Stimulated activated CD4-positive, alpha-beta T cell treated with anti-CD3 and anti-CD28 coated beads, Interleukin-4, amount 100 ng/mL, for 1 hour (primary cell): ENCODE measurements at places on chromosomes 12 and 14.
A peak's percentile ranks its signal among the peaks of the same experiment; 100 is the strongest.

DNA sequence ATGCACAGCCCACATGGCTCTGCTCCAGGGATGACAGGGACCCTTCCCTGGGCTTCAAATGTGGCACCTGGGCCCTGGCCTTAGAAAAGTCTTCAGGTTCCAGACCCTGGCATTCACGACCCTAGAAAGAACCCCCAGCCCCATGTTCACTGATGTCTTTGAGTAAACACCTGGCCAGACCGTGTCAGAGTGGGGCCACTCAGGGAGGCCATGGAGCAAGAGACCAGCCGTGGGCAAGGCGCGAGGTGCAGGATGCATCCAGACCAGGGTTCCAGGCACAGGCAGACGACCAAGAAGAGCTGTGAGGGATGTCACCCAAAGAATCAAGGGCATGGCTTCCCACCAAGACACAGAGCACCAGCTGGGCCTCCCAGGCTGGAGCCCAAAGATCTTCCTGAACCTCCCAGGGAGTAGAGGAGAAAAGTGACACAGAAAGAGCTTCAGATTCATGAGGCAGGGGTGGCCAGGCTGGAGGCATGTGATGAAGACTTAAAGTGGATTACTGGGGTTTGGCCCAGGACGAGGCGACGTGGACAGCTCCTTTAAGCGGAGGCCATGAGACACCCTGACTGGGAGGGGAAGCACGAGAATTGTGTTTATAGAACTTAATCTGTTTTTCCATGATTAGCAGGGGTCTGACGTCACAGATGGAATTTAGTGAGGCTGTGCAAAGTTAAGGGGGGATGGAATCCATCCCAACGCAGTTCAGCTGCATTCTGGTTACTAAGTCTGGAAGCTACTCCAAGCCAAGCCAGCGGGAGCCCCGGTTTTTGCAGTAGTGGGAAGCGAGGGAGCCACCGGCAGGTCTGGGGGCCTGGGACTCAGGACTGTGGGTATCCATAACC, 61.6 kb downstream of the ARL6IP4 start:
- no peak for DNase-seq

- peak; percentile 37 for DNase-seq
These were observed 1.0 kb downstream of the IRF9 start for GRCh38 chr14:24162093-24162492.

DNA sequence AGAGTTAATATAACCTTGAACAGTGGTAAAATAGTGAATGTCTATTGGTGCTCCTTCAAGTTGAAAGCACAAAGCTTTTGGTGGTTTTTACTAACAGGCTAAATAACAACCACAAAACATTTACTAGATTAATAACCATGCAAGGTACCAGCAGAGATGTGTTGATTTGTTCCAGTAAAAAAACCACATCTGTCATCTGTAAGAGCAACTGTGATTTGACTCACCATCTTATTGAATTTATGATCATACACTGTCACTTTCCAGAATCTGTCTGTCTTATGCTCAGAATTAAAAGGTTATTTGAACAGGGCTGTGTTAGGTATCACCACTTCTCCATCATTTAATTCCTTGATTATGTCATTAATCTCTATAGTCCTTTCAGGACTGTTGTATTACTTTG, 107.0 kb upstream of the PTHLH start:
- no peak for DNase-seq

- no peak for DNase-seq
These were observed 3.7 kb upstream of the SELPLG start for GRCh38 chr12:108637222-108637971.

- no peak for DNase-seq
These were observed 225.4 kb upstream of the CAND1 start for GRCh38 chr12:67043771-67044170.

- no peak for DNase-seq
These were observed 353.9 kb downstream of the DUSP6 start for GRCh38 chr12:88998421-88998820.

GRCh38 chr12:59164226-59164625, 243.9 kb upstream of the LRIG3 start:
- no peak for DNase-seq

DNA sequence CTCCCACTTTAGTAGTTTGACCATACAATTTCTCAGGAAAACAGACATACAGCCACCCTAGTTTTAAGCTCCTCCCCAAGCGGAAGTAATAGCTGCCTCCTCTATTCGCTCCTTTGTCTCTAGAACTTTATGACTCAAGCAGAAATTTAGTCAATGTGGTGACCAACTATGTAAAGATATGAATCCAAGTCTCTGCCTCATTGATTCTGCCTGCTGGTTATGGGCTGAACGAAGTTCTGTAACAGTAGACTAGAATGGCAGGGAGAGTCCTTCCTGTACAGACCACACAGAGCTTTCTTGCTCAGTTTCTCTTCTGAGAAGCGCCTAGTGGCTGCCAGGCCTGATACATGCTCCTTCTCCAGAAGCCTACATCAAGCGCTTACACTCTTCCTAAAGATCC, 19.1 kb downstream of the KICS2 start:
- no peak for DNase-seq

GRCh38 chr12:67241482-67241881, 27.7 kb upstream of the CAND1 start:
- no peak for DNase-seq

DNA sequence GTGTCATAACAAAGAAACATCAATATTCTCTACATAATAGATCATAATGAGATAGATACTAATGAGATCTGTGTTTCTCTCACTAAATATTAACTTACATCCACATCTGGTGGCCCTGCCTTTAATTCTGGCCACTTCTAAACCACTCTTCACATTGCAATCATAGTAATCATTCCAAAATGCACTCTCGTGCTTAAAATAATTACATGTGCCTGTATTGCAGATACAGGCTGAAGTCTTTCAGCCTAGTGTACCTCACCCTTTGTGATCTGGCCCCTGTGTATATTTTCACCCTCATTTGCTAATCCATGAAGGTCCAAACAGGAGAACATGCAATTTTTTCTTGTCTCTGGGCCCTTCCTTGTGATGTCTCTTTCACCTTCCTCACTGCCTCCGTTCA, 108.0 kb downstream of the LIN7A start:
- no peak for DNase-seq

- DNase-seq, result no peak
These were observed 3.7 kb downstream of the WNT5B start for GRCh38 chr12:1632702-1633101.

- no peak for DNase-seq
These were observed 10.9 kb upstream of the MYH7 start for GRCh38 chr14:23446291-23446851.

DNA sequence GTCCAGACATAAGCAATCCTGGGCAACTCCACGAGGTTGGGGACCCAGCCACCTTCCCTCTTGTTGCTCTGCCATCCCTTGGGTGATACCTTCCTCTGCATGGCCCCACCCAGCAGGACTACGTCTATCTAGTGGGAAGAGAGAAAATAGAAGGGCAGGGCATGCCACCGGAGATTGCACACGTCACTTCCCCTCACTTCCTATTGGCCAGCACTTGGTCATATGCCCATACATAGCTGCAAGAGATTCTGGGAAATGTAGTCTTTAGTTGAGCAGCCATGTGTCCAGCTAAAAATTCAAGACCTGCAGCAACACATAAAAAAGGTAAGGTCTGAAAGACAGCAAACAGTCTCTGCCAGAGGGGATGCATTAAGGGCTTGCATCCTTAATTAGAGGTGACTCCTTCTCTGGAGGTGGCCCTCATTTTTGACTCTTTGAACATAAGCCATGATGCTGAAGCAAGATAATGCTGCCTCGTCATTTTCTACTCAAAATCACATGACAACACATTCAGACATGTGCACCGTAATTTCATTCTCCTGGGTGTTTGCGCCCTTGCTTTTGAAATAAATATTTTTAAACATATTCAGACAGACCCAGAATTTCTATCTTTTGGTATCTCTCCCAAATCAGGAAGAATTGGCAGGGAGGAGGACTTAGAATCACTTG, 91.8 kb upstream of the PWP1 start:
- DNase-seq, result no peak

DNA sequence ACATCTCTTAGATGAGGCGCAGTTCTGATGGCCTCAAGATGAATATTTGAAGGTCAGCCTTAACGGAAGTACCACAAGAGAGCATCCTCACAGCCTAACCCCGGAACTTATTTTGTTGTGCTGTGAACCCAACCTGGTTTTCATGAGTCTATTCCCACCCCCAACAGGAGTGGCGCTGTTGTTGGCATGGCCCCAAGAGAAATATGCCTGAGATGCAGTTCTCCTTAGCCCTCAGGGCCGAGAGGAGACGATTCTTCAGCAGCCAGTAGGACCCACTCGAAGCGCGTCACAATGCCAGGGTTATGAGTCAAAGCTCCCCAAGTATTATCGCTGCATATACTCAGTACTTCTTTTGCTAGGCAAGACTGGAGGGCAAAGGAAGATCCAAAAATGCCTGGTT, 24.5 kb upstream of the BCL11B start:
- no peak for DNase-seq

DNA sequence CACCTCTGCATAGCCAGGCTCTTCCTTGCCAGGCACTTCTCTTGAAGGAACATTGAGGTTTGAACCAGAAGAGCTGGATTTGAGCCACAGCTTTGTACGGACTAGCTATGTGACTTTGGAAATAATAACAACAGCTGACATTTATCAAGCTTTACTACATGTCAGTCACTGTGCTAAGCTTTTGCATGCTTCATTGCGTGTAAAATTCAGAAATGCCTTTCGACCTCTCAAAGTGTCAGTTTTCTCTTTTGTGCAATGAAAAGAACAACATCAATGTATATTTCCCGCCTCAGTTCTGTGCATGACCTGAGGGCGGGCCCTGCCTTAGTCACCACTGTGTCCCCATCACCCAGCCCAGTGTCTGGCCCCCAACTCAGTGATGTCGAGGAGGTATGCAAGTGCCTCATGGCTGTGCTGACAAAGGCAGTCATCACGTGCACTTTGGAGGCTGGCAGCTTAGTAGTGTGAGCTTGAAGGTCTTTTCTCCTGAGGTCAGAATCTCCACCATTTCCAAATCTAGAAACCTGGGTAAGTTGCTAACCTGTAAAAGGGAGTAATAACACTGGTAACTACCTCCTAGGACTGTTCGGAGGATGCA, 17.9 kb upstream of the AQP2 start:
- DNase-seq, result no peak

DNA sequence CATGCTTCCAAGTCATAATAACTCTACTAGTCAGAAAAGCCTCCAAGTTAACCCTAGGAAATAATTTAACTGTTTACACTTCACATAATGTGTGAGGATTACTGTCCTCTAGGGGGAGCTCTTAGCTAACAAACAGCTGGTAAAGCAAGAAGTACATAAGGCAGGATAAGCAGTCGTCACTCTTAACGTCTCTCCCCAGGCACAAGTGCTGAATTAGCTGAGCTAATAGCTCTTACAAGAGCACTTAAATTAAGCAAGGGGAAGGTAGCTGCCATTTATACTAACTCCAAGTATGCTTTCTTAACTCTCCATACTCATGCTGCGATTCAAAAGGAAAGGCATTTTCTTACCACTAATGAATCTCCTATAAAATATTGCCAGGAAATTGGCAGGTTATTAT, 79.3 kb upstream of the TSPAN11 start:
- DNase-seq, result no peak

GRCh38 chr12:32870716-32871115, 25.9 kb downstream of the PKP2 start:
- no peak for DNase-seq

GRCh38 chr12:12812618-12813119, 477 bp upstream of the DDX47 start:
- DNase-seq, result no peak

- no peak for DNase-seq
These were observed 143.3 kb upstream of the AVPR1A start for GRCh38 chr12:63294327-63294632.

DNA sequence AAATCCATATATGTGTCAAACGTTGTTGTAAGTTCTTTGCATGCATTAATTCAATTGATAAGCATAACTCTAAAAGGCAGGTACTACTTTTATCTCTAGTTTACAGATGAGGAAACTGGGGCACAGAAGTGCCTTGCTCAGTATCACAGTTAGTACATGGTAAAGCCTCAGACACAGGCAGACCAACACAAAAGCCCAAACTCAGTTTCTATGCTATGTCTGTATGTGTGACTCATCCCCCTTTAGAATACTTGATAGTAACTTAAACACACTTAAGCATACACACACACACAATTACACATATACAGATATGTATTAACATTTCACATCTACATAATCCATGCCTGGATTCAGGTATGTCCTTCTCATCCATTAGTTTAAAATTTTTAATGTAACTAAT, 88.0 kb downstream of the EPS8 start:
- DNase-seq, result no peak

- DNase-seq, result no peak
These were observed 168.7 kb upstream of the TMCC3 start for GRCh38 chr12:94819011-94819410.

DNA sequence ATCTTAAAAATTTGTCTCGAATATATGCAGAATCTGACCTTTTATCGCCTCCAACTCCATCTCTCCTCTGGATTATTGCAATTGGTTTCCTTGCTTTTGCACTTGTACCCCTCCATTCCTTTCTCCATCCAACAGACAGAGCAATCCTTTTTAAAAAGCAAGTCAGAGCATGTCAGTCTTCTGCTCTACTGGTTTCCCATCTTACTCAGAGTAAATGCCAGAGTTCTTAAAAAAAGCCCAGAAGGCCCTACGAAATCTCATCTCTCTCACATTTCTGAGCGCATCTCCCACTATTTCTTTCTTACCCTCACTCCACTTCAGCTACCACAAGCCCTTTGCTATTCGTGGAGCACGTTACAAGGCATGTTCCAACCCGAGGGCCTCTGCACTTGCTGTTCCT, 236.9 kb upstream of the DDHD1 start:
- no peak for DNase-seq

- DNase-seq, result no peak
These were observed 47.3 kb upstream of the PAWR start for GRCh38 chr12:79737875-79738718.

- DNase-seq, result no peak
These were observed 93.6 kb downstream of the TXNDC16 start for GRCh38 chr14:52458721-52459085.

DNA sequence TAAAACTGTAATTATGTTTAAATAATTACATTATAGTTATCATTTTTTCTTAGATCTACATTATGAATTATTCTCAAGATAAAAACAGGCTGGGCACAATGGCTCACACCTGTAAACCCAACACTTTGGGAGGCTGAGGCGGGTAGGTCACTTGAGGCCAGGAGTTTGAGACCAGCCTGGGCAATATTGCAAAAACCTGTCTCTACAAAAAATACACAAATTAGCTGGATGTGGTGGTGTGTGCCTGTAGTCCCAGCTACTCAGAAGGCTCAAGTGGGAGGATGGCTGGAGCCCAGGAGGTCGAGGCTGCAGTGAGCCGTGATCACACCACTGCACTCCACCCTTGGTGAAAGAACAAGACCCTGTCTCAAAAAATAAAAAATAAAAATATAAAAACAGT, 40.3 kb upstream of the KCNJ8 start:
- no peak for DNase-seq

- DNase-seq, result no peak
These were observed 148.2 kb upstream of the LMNTD1 start for GRCh38 chr12:25701290-25701689.
